ENCODE measurements at places on chromosomes 2 and 18.

DNA sequence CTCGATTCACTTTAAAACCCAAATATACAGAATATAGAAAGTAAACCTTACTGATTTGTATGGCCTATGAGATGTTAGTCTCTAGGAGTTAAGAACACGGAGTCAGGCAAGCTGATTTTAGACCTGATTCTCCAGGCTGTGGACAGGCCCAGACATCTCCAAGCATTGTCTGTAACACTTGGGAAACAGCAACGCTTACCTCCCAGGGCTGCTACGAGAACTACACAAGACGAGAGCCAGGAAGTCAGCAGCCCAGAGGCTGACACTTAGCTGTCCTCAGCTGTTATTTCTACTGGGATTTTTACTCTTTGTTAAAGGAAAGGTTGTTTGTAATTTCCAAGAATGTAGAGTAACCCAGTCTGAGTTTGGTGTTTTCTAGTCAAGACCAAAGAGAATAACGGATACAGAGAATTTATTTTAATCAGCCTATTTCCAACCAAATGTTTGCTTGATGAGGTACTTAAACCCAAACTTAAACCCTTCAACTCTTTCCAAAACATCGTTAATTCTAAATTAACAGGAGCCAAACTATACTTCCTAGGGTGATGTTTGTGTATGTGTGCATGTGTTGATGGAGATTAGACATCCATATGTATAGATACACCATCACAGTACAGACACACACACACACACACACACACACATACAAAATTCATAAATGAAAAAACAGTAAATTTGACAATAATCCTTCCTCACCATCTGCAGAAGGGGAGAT lies 123.4 kb downstream of the LAMA1 start:
- peak; percentile 28 for DNase-seq

GRCh38 chr2:169662744-169663143 lies 31.5 kb downstream of the CFAP210 start:
- DNase-seq: no peak

DNA sequence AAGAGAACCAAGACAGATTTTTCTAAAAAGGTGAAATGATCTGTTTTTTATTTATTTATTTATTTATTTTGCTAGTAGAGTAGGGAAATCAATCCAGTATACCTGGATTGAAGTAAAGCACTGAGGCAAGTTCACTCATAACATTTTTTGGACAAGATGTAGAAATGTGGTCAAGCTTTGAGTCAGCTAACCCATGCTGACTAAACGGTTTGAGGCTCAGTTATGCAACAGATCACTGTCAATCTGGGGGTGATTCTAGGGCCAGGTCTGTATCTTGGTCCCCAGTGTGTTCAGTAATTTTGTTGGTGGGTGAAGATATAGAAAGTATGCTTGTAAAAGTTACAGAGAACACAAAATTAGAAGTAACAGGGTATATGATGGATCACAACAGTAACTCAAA lies 60.2 kb downstream of the RMDN2 start:
- peak; percentile 59 for DNase-seq

DNA sequence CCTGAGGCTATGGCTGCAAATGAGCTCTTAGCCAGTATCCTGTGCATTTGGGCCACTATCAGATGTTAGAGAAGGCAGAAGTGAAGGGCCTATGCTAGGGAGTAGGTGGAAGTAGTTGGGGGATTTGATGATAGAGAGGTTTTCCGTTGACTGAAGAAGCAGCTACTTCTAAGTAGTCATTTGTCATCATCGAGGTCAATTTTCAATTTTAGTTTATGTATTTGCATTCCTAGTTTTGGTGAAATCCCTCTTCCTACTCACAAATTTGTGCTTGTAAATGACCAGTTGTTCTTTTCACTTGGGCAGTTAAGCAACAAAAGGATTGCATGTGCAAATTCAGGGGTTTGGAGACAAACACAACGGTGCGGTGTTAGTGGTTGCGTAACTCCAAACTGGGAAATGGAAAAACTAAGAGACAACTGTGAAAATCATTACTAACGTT lies 48.5 kb upstream of the PELI1 start:
- DNase-seq: no peak

- DNase-seq: no peak
Measured at GRCh38 chr2:235480614-235481013, 13.2 kb upstream of the AGAP1 start.

- DNase-seq: peak; percentile 74
Measured at GRCh38 chr18:45197526-45197970, 417.7 kb upstream of the SLC14A2 start.

- peak; percentile 4 for DNase-seq
Measured at GRCh38 chr18:28365411-28365831, 188.5 kb upstream of the CDH2 start.

GRCh38 chr2:238202326-238203093 lies 985 bp downstream of the ILKAP start:
- peak; percentile 16 for DNase-seq
